ENCODE measurements at places on chromosomes 11 and 22. TPM values are rescaled to one million over a fixed set of nuclear protein-coding genes. Genes with fewer than 3 reads are reported as not detected.

DNA sequence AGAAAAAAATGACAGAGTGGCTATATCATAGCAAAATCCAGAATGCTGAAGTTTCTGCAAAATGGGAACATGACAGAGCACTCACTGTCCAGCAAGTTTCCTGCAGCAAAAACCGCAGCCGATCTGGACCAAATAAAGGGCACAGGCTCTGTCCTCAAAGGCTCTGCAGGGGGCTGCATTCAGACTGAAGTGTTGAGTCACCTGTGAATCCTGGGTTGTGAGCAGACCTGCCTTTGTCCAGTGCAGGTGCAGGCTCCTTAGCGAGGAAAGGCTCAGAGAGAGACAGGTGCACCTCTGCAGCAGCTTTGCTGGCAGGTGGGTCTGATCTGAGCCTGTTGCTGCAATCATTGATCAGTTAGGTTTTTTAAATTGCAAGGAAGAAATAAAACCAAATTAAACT is 29.3 kb upstream of the NFAM1 start:
- DNase-seq, result no peak

DNA sequence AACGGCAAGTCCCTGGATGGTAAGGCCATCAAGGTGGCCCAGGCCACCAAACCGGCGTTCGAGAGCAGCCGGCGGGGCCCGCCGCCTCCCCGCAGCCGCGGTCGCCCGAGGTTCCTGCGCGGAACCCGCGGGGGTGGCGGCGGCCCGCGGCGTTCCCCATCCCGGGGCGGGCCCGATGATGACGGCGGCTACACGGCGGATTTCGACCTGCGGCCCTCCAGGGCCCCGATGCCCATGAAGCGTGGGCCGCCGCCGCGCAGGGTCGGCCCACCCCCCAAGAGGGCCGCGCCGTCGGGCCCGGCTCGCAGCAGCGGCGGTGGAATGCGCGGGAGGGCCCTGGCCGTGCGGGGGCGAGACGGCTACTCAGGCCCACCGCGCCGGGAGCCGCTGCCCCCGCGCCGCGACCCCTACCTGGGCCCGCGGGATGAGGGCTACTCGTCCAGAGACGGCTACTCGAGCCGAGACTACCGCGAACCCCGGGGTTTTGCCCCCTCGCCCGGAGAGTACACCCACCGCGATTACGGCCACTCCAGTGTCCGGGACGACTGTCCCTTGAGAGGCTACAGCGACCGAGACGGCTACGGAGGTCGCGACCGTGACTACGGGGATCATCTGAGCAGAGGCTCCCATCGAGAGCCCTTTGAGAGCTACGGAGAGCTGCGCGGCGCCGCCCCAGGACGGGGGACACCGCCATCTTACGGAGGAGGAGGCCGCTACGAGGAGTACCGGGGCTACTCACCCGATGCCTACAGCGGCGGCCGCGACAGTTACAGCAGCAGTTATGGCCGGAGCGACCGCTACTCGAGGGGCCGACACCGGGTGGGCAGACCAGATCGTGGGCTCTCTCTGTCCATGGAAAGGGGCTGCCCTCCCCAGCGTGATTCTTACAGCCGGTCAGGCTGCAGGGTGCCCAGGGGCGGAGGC is 792 bp downstream of the RBMXL2 start:
- peak; percentile 61 for DNase-seq

- no peak for DNase-seq
Observed at GRCh38 chr11:26909515-26909914, 84.4 kb upstream of the FIBIN start.

GRCh38 chr11:122201106-122201505 is 85.1 kb upstream of the BLID start:
- DNase-seq, result no peak

DNA sequence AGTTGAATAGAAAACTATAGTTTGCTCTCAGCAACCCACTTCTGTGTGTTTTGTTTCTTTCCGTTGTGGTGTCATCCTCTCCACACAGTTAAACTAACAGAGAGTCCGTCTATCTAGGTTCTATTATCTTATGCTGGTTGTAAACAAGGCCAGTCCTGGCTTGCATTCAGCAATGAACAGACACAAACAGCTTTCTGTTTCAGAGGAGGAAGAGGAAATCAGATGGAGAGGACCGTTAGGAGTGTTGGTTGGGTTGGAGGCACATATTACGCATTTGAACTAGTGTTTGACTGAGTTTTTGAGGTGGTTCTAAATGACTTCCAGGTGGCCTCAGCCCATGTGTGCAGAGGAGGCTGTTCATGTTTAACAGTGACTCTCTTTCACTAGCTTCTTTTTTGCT is 129.5 kb upstream of the SORL1-AS1 start:
- no peak for DNase-seq

DNA sequence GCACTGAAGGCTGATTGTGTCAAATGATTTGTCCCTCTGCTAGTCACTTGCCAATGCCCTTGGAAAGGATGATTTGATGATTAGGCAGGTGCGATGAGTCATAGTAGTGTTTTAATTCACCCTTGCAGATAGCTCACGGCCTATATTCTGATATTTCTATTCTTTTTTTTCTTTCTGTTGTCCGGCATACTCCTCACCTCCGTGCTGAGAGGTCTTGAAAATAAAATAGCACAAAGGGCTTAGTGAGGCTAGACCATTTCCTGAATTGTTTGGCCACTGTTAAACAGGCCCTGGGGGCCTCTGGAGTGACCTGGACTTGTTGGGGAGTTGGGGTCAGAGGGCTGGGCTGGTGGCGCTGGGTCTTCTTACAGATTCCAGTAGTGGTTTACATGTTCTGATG is 99.8 kb downstream of the ZBTB16 start:
- no peak for DNase-seq

OR5A1 gene
- total RNA-seq, result not detected

OR51B2 gene
- total RNA-seq, result not detected
